ENCODE measurements at places on chromosomes 2 and 18.

DNA sequence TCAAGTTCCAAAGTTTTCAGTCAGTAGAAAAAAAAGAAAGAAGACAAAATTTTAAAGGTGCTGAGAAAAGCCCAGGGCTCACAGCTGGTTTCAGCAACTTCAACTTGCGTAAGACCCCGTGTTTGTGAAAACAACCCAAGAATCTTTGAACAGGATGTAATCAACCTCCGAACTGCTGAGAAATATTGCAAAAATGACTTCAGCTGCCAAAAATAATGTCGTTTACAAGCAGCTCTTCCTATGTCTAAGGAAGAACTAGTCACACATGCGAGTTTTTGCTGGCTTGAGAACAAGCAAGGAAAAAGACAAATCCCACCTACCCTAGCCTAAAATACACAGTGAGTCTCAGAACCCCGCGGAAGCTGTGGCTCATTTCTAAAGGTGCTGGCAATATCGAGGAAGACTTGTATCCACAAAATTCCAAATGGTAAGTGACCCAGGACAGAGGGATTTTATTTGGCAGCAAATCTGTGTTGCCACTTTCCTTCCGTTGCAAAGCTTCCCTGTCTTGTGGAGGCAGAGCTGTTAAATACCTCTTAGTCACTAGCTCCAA is 59.8 kb upstream of the SLC8A1 start:
- peak; percentile 78 for DNase-seq

DNA sequence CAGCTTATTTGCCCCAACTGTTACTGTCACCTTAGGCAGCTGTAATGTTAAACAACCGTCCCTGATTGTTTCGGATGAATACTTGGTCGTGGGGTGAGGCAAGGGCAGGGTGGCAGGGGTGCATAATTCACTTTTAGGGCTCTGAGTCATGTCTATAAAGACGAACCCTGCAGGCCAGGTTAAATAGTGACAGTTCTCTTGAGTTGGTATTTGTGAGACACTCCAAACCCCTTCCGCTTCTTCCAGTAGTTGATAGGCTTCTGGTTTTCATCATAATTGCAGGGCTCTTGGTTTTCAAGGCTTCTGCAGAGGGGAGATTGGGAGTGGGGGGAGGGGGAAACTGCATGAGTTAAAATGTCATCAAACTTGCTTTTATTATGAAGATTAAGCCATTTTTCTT is 97.2 kb upstream of the TSPYL6 start:
- DNase-seq = no peak

DNA sequence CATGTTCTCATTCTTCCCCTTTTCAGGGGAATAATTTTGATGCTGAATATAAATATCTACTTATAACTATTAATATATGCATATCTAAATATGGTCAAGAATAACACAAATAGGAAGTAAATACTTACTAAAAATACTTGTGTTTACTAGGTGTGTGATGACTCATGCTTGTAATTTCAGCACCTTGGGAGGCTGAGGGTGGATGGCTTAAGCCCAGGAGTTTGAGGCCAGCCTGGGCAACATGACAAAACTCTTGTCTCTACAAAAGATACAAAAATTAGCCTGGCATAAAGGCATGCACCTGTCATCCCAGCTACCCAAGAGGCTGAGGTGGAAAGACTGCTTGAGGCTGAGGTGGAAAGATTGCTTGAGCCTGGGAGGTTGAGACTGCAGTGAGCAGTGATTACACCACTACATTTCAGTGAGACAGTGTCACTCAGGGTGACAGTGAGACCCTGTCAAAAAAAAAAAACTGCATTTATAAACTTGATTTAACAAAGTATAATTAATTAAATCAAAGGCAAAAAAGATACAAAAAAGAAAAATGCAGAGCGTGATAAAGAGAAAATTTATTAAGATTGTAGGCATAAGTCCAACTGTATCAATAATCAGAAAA is 703.1 kb upstream of the VRK2 start:
- no peak for DNase-seq

DNA sequence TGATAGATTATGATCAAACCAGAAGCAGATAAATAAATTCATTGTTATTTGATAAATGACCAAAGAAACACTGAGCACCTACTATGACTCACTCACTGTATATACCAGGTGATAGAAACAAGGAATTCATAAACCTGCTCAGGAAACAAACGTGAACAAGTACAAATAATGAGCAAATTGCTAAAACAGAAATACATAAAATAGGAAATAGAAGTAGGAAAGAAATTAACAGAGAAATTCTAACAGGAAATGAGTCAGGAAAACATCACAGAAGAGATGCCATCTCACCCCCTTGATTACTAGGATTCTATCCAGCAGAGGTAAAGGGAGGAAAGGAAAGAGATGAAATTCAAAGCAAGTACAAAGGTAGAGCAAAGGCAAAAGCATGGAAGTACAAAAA is 31.3 kb downstream of the EXOC6B start:
- no peak for DNase-seq

DNA sequence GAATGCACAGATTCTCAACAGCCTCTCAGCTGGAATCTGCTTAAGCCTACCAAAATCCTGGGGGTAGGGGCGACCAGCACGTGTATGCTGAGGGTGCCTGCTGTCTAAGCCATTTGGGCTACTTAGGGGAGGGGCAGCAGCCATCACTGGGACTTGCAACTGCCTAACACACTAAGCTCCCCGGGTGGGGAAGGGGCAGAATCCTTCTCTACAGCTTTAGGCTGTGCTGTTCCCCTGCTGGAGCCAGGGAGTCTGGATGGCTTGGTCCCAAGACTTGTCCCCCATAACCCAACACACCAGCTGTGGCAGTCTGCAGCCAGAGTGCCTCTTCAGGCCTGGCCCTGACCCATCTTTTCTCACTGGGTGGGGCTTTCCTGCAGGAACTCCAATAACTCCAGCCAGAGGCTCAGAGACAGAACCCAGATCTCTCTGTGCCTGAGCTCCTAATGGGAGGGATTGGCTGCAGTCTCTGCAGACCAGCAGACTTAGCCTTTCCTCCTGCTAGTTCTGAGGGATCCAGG is 305.4 kb upstream of the RND3 start:
- no peak for DNase-seq

DNA sequence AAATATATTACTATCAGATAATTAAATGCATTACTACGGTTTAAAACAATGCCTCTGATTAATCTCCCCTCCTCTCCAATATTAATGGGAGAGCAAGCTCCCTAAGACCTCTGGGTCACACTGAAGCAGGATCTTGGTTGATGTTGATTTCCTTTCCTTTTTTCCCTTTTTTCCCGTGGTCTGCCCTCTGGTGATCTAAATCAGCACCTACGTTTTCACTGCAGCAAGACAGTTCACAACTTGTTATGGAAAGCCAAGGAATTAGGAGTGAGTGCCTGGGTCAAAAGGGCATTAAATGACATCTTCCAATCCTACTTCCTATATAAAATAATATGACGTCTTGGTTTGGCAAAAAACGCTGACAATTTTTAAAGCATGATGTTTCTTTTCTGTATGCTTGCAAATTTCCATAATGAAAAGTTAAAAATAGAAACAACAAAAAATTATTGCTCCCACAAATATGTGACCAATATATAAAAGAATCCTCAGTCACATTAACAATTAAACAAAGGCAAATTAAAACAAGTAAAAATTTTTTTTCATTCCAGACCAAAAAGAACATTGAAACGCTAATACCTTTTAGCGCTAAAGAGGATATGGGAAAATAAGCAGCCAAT is 7.9 kb upstream of the CFAP36 start:
- DNase-seq = peak; percentile 42

DNA sequence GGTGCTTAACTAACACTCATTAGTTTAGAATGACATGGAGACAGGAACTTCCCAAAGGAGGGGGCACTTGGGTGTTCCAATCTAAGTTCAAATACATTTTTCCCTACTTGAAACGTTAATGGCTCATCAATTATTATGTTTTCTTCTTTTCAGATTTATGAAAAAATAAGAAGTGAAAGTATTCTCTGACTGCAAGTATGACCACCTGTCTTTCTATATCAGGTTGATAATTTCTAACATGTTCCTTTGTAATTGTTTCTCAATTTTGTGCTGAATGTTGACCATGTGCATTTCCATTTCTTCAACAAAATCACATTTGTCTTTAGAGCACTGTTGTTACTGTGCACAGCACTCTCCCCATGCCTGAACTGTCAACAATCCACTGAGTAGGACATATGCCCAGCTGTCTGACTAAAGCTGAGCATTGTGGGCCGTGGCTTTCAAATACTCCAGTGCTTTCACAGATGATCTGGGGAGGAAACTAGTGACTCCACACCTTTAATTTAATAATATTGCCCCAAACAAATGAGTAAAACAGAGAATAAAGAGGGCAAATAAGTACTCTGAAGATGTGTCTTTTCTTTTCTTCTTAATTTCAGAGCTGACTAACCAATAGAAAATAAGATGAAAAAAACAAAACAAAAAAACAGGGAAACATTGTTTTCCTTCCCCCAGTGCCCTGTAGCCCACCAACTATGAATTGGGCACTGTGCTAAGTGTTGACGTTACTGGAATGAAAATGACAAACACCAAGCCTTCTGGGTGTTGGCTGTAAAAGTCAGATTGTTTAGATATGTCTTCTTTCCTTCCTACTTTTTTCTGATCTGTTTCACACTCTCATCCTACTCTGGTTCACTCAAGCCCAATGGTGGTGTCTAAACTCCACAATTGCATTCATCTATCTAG is 16.0 kb downstream of the LANCL1 start:
- no peak for DNase-seq
